GM18507 (cell line): ENCODE measurements at places on chromosomes 3 and 15.

DNA sequence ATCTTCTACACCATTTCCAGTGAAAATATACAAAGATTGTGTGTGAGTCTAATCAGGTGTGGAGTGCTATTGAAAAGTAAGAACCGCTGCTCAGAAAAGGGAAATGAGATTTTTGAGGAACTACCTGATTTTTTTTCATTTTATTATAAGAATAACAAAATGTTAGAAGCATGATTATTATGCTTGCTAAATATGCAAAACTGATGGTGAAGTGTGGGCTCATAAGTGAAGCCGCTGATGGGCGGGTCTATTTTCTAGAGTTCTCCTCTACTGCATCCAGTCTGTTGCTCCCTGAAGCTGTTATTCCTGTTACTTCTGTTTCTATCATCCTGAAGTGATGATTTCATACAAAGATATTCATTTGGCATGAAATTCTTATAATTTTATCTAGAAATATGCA lies 612.0 kb downstream of the CADM2 start:
- no peak for DNase-seq

DNA sequence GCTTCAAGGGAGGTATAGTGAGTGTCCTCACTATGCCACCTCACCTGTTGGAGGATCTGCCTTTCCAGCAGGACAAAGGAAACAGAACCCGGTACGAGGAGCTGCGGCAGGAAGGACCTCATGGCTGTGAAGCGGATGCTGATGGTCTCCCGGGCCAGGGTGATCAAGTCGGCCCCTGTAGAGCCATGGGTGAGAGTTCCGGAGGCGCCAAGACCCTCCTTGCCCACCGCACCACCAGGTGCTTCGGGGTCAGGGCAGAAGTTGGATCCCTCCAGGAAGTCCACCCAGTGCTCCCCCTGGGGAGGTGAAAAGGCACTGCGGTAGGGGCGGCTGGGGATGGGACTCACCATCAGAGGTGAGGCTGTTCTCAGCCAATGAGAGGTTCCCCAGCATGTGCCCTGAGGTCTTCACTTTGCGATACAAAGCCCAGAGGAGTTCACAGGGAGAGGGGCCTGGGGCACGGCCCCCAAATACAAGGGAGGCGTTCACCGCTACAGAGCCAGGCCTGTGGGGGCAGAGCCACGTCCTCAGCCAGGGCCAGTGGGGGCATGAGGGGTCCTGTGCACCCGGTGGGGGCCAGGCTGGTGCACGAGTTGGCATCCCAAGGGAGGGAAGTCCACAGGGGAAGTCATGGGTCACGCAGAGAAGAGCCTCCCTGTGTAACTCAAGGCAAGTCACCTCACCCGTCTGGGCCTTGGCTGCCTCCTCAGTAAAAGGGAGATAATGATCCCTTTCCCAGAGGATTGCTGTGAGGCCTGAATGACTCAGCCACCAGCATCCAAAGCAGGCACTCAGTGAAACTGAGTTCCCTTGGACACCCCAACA lies 27.7 kb downstream of the C15orf39 start:
- DNase-seq = no peak

DNA sequence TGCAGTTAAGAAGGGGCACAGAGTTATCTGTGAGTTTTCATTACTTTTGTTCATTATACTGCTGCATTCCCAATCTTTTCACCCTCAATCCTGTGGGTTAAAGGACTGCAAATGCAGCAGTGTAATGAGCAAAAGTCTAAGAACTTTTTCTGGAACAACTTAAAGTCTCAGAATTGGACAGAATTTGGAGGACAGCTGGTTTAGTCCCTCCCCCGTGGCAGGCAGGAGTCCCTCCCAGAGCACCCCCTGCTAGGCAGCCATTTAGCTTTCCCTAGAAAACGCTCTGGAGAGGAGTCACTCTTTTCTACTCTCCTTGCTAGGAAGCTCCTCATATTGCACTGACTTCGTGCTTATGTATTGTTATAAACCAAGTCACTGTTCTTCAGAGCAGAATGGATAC lies 156.3 kb upstream of the UBE2E1 start:
- no peak for DNase-seq

- DNase-seq = no peak
These were observed 3.7 kb downstream of the FSTL1 start for GRCh38 chr3:120446891-120447668.

DNA sequence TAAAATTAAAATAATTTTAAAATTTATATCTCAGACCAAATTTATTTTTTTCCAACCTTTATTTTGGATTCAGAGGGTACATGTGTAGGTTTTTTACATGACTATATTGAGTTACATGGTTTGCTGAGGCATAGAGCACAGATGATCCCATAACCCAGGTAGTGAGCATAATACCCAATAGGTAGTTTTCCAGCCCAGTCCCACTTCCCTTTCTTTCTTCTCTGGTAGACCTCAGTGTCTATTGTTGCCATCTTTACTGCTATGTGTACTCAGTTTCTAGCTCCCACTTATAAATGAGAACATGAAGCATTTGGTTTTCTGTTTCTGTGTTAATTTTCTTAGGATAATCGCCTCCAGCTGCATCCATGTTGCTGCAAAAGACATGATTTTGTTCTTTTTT lies 338.1 kb downstream of the EFHB start:
- DNase-seq = no peak

GRCh38 chr15:62067448-62068044 lies 769 bp downstream of the C2CD4A start:
- DNase-seq = no peak

GRCh38 chr15:39083213-39083612 lies 497.7 kb upstream of the THBS1 start:
- DNase-seq = no peak

DNA sequence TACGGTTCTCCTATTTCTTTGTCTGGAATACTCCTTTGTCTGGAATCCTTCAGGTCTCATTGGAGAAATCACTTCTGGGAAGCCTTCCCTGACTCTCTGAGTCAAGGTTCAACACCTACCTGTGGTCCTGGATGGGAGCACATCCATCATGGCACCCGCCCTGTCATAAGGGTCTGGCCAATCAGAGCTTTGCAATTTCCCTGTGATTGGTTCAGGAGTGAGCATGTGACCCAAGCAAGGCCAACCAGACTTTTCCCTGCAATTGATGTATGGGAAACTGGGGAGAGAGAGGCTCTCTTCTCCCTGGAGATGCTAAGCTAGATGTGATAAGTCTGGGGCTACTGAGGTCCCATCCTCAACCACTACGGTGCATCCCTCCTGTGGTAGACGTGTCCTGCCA lies 8.1 kb downstream of the FAM3D start:
- no peak for DNase-seq

DNA sequence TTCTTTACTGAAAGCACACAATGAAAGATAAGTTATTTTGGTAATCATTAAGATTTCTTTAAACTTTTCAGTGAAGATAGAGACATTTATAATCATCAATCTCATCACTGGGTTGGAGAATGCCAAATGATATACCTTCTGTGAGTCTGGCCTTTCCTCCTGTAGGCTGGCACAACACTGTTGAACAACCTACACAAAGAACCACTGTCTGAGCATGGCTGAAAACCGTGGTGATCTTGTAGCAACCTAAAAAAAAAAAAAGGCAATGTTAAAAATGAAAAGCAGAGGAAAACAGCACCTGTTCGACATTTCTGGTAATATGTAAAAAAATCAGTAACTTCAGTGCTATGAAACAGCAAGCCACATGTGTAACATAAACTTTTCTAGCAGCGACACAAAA lies 1.8 kb downstream of the RPS27L start:
- no peak for DNase-seq

GRCh38 chr3:55173504-55173903 lies 245.6 kb upstream of the LRTM1 start:
- DNase-seq = no peak

- no peak for DNase-seq
These were observed 62.6 kb downstream of the SMAD3 start for GRCh38 chr15:67127965-67128364.

GRCh38 chr3:15859507-15860013 lies 61.8 kb upstream of the ANKRD28 start:
- peak; percentile 78 for DNase-seq

GRCh38 chr3:108124337-108125152 lies 33.7 kb upstream of the CD47 start:
- peak; percentile 54 for DNase-seq

GRCh38 chr3:97829198-97829597 lies 7.4 kb downstream of the CRYBG3 start:
- no peak for DNase-seq

DNA sequence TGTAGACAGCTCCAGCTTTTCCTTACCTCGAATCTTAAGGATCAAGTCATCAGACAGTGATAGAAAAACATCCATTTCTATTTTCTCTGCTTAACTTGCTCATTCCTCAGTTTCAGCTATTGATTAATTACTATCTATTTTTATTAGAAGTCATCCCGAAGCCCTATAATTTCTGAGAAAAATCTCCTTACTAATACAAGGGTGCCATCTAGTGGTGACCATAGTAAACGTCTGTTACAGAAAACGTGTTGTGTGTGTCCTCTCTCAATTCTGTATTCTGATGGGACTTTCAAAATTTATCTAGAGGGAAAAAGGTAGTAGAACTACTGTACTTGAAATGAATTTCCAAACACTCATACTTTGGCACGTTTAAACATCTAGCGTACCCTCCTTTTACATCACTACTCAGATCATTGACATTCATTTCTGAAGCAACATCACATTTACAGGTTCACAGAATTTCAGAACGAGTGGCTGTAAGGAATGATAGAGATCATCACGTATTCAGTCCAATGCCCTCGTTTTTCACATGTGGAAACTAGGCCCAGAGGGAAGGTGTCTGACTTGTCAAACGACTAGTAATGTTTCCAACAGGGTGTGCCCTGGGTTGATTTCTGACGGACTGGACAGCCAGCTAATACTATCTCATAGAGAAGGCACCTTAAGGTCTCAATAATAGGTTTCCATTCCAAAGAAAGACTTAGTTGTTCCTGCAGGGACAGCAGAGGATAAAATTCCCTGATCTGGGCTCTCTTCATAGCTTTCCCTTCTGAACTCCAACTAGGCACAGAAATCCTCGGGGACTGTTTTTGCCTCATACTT lies 25.6 kb downstream of the HACD2 start:
- DNase-seq = no peak

- DNase-seq = no peak
These were observed 36.9 kb downstream of the SUCLG2 start for GRCh38 chr3:67617518-67617917.

DNA sequence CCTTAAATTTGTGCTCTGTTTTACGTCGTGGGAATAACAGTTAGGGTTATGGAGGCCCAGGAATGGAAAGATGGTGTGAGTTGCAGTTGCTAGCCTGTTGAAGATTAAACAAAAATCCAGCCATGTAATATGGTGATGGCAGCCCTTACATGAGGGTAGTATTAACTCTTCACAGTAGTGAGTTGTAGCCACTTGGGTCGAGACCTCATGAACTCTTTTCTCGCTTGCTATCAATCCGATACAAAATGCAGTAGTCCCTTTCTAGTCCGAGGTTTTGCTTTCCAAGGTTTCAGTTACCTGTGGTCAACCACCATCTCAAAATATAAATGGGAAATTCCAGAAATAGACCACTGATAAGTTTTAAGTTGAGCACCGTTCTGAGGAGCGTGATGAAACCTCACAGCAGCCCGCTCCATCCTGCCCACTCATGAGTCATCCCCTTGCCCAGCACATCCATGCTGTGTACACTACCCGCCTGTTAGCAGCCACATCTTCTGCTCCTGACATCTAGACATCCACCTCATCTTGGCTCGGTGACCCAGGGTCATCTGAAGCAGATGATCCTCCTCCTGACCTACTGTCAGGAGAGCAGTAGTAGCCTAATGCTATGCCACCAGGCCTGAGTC lies 177.9 kb downstream of the CDIN1 start:
- DNase-seq = no peak

- DNase-seq = no peak
These were observed 97.9 kb upstream of the MEX3B start for GRCh38 chr15:82143390-82144385.

DNA sequence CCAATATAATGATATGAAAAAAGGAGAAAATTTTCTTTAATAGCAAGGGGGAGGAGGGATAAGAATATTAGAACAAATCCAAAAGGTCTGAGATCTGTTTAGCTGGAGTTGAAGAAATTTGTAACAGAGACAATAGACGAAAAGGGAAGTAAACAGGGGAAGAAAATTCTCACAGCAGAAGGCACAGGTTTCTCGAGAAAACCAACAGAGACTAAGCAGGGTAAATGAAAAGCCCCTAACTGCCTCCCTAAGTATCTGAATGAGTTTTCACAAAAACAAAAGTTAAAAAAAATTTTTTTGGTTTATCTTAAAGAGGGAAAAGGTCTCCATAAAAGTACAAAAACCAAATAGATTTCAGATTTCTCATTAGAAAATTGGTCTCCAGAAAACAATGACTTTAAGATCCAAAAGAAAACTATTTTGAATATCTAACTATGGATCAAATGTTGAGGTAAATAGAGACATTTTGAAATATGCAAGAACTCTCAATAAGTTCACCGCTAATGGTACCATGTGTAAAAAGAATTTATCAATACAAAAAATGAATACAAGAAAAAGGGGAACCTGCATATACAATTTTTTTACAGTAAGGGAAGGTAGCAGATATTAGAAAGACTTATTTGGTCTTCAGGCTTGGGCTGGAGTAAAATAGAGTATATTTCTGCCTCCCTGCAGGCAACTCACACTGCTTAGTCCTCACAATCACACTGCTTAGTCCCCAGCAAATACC lies 23.9 kb upstream of the NEK10 start:
- DNase-seq = no peak

- DNase-seq = no peak
These were observed 634.0 kb upstream of the BCHE start for GRCh38 chr3:166471074-166471767.

DNA sequence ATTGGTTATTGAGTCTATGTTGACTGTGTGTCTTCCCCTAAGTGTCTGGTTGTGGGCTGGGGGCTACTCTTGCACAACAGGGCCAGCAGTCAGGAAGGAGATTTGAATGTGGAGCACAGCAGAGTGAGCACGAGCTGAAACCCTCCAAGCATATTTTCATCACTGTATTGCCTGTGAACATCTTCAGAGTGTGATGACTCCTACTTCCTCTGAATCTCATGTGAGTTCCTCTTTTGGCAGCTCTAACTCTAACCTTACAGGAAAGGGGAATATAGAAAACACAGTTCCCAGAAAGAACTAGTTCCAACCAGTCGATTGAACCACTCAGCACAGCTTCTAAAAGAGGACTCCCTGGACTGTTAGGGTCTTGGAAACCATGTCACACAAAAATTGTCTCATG lies 211.6 kb downstream of the RAP2B start:
- DNase-seq = no peak

- no peak for DNase-seq
These were observed 243.5 kb upstream of the KBTBD8 start for GRCh38 chr3:66754613-66755012.

DNA sequence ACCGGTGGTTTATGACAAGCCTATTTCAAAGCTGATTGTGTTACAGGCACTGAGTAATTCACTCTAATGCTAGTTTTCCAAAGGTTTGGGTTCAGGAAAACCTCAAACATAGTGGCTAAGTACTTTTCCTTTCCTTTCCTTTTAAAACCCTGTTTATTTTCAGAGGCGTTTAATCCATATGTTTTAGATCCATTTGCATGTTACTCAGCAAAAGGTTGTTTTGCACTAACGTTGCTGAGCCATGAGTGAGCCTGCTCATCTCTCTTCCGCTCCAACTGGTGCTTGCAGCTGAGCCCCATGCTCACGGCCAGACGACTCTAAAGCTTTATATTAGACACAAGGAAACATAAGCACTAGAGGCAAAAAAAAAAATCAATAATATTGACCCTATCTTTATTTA lies 9.4 kb downstream of the CEMIP start:
- no peak for DNase-seq
